Activated effector memory CD4-positive, alpha-beta T cell treated with Interleukin-2 at 50 U/mL for 16 hours (primary cell): ENCODE measurements at places on chromosomes 16 and 17.

DNA sequence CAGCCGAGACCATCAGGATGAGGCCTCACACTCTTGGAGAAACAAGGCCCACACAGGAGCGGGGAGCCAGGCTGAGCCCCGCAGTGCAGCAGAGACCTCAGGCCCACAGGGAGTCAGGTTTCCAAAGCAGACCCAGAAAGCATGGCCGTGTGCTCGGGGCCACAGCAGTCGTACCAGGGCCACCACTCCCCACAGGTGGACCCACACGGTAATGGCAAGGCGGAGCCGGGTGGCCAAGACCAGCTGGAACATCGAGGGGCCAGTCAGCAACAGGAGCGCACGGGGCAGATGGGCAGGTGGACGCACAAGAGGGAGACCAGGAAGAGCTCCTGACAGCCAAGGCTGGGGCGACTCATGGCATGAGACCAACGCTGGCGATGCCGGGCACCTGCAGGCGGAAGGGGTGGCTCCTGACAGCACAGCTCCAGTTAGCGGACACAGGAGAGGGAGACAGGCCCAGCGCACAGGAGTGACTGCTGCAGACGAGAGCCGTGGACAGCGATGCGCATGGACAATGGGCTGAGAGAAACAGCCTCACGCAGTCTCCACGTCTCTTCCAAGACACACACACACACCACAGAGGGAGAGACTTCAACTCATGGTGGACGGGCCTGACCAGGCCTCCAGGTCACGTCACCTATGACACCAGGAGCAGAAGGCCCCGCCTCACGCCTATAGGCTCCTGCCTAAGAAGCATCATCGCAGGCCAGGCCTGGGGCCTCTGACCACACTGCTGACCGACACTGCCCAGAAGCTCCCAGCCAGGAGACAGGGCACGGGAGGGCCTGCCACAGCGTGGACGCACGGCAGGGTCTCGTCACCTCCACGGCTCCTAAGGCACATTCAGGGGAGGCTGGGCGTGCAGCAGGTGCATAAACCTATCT, 58.6 kb downstream of the ZNF778 start:
- no peak for DNase-seq

- DNase-seq, result no peak
These were observed 162.0 kb downstream of the NTN1 start for GRCh38 chr17:9183306-9183705.

GRCh38 chr17:38879878-38880665, 10.2 kb downstream of the LASP1 start:
- DNase-seq, result no peak

- no peak for DNase-seq
These were observed 17.4 kb upstream of the ZNHIT3 start for GRCh38 chr17:36468903-36469635.

GRCh38 chr16:80573700-80574120, 32.9 kb downstream of the DYNLRB2 start:
- DNase-seq, result no peak

GRCh38 chr17:77644181-77645071, 314.1 kb upstream of the TNRC6C start:
- DNase-seq, result no peak

DNA sequence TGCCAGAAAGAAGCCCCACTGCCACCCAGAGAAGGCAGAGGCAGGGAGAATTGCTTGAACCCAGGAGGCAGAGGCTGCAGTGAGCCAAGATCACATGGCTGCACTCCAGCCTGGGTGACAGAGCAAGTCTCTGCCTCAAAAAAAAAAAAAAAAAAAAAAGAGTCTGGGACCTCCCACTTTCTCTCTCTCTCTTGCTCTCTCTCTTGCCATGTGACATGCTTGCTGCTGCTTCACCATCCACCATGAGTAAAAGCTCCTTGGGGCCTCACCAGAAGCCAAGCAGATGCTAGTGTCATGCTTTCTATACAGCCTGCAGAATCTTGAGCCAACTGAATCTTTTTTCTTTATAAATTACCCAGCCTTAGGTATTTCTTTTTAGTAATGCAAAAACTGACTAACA, 21.5 kb upstream of the SRSF1 start:
- no peak for DNase-seq

- DNase-seq, result no peak
These were observed 214.1 kb downstream of the HS3ST4 start for GRCh38 chr16:25905810-25906209.

DNA sequence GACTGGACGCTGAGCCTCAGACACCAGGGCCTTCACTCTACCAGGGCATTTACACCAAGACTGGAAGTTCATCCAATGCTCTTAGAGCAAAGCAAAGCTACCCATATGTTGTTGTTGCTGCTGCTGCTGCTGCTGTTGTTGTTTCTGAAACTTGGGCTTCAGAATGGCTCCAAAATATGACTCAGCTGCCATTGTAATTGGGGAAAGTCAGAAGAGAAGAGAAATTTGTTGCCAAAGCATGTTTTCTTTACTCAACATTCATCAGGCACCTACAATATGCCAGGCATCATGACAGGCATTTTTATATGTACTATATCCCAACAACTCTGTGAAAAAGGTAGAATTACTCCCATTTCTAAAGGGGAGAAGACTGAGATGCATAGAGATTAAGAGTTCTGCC, 11.9 kb downstream of the KRT32 start:
- no peak for DNase-seq

DNA sequence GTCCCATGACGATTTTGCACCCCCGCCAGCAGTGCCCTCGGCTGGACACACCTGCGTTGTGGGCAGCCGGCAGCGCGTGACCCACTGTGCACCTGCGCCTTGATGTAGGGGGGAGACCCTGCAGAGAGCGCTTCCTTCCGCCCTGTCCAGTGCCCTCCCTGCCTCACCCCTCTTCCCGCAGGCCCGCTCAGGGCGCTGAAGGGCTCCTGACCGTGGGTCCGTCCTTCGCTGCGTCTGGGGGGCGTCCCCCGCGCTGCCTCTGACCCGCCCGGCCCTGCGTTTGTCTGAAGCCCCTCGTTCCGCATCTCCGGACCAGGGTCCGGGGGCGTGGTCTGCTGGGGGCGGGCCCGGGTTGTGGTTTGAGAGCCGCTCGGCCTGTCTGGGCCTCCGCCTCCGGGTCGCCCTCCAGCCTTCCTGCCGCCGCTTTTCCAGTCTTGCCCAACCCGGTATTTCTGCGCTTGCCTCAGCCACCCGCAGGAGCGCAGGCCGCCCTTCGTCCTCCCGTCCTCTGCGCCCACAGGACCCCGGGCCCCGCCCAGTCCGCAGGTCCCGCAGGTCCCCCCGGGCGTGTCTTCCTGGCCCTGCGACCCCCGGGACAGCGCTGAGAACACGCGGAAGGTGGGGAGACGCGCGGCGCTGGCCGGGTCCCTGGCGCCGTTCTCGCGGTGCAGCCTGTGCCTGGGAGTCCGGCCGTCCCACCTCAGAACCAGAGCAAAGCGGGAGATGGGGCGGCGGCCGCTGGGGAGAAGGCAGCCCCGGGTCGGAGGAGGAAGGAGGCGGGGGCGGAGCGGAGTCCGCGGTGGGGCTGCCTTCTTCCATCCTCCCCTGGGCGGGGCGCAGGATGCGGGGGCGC, 4.0 kb upstream of the IL17C start:
- DNase-seq, result peak; percentile 52

GRCh38 chr17:33520426-33521330, 227.6 kb upstream of the ASIC2 start:
- peak; percentile 10 for DNase-seq

GRCh38 chr17:67666710-67667109, 51.0 kb upstream of the NOL11 start:
- no peak for DNase-seq

GRCh38 chr17:73042809-73043685, 49.4 kb downstream of the SLC39A11 start:
- no peak for DNase-seq

- DNase-seq, result peak; percentile 86
These were observed 5.0 kb upstream of the PPP1R1B start for GRCh38 chr17:39621523-39622379.
